ENCODE measurements at places on chromosomes 3 and 15.

GRCh38 chr3:181311186-181311585, 321.6 kb upstream of the DNAJC19 start:
- no peak for DNase-seq

GRCh38 chr3:123053107-123053506, 13.7 kb upstream of the PDIA5 start:
- DNase-seq: no peak

GRCh38 chr3:122727294-122727693, 46.7 kb downstream of the PARP14 start:
- no peak for DNase-seq

DNA sequence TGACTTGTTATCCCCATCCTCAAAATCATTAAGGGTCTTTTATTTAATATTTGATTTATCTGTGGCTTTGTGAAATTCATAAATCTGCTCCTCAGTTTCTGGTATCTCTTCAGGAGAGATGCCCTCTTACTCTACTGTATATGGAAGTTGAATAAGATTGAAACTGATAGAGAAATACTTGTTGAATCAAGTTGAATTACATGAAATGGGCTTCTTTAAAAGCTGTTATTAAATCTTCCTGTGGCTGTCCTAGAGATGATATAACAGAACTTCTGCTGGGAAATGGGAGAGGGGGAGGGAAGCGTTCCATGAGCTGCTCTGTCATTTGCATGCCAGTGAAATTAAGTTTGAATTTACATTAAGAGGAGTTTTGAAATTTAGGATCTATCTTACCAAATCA, 494.4 kb upstream of the TPRG1 start:
- DNase-seq: no peak

GRCh38 chr3:139522421-139522820, 17.1 kb downstream of the RBP1 start:
- DNase-seq: no peak

- DNase-seq: no peak
These were observed 18.8 kb upstream of the THRB start for GRCh38 chr3:24513463-24513862.

GRCh38 chr15:31314380-31314779, 12.3 kb upstream of the KLF13 start:
- no peak for DNase-seq

DNA sequence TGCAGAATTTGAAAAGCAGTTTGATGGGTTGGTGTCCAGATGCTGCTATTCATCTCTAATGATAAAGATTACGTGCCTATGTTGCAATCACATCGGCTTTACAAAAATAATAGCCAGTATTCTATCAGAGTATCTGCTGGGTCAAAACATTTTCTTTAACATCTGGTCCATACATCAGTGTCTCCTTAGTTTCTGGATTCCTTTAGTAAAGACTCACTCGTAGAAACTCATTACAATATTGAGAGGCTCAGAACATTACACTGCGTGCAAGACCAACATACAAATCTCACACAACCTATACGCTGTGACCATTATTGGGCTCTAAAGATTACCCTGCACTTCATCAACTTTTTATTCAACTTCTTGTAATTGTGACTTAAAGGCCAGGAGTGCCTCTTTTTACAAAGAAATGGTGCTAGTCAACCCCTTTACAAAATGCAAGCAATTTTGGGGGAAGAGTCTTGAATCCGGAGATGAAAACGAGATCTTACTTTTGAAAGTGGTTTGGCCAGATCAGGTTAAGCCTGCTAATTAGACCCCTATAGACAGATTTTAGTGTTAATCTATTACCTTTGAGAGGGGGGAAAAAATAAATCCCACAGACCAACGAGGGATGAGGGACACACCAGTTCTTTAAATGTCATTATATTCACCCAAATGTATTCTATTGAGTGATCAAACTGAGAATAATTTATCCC, 2.9 kb downstream of the TRA2B start:
- DNase-seq: no peak

DNA sequence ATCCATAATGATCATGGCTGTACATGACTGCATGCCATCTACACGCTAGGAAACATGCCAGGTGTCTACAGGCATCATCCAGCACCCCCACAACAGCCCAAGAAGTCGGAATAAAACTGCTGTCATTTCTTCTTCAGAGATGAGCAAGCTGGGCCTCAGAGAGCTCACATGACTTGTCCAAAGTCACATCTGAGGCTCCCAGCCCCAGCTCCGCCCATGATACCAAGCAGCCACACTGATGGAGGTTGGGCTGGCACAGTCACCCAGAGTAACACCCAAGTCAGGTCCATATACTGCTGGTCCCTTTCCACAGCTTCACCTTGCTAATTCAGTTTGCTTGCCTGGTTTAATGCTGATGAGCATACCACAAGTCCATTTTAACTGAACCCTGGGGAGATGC, 116.6 kb downstream of the SEC22A start:
- no peak for DNase-seq

DNA sequence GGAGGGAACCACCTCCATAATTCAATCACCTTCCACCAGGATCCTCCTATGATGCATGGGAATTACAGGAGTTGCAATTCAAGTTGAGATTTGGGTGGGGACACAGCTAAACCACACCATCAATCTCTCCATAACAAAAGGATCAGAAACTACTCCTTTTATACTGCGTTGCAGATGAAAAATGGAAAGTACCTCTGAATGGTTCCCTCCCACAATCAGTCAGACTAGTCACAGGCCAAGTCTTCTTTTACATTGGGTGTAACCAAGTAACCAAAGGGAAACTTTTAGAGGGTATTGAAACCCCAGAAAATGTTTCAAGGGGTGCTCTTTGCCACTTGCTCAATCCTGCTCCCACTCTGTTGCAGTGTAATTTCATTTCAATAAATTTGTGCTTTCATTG, 504.3 kb upstream of the CNTN3 start:
- no peak for DNase-seq

- DNase-seq: no peak
These were observed 113.1 kb upstream of the C15orf61 start for GRCh38 chr15:67407786-67408185.

DNA sequence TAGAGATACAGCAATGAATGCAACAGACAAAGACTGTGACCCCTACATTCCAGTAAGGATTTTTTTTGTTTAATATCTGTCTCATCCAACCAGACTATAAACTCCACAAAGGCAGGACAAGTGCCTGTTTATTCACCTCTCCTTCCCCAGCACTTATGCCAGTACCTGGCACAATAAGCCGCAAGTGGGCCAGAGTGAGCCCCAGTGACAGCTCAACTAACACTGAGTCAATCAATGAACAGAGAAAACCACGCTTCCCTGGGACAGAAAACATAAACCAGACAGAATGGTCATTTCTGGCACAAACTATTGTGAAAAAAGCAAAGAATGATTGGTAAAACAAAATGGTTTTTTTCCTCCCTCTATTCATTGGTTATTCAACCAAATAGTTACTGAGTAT, 52.2 kb downstream of the RYK start:
- DNase-seq: no peak

GRCh38 chr3:117898722-117899522, 1135.7 kb downstream of the IGSF11 start:
- DNase-seq: no peak

GRCh38 chr3:18675197-18675596, 250.1 kb upstream of the SATB1 start:
- DNase-seq: no peak

DNA sequence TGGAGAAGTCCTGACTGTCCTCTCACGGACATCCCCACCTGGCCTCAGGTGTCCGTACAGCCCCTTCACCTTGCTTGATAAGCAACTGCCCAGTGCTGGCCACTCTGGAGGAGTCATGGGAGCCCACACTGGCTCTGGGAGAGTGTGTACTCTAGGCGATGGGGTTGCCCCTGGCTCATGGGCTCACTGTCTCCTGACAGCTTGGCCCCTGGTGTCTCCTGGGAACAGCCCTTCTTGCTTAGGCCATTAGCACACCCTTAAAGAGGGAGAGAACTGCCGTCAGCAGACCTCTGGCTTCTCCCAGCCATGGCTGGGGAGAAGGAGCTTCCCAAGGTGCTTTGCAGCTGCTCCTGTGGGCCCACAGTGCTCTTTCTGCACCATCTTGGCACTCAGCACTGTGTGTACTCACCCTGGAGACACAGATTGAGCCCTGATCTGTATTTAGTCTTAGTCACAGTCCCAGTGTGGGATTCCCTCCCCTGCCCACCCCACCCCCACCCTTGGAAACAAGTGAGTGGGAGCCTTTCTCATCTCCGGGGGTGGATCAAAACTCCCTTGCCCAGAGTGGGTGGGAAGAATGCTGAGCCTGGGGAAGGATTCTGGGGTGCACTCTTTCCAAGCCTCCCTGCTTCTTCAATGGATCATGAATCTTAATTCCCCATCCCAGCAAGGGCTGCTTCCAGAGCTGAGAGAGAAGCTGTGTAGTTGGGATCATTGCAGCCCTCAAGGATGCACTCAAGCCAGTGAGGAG, 83.5 kb upstream of the ADPGK start:
- DNase-seq: no peak

DNA sequence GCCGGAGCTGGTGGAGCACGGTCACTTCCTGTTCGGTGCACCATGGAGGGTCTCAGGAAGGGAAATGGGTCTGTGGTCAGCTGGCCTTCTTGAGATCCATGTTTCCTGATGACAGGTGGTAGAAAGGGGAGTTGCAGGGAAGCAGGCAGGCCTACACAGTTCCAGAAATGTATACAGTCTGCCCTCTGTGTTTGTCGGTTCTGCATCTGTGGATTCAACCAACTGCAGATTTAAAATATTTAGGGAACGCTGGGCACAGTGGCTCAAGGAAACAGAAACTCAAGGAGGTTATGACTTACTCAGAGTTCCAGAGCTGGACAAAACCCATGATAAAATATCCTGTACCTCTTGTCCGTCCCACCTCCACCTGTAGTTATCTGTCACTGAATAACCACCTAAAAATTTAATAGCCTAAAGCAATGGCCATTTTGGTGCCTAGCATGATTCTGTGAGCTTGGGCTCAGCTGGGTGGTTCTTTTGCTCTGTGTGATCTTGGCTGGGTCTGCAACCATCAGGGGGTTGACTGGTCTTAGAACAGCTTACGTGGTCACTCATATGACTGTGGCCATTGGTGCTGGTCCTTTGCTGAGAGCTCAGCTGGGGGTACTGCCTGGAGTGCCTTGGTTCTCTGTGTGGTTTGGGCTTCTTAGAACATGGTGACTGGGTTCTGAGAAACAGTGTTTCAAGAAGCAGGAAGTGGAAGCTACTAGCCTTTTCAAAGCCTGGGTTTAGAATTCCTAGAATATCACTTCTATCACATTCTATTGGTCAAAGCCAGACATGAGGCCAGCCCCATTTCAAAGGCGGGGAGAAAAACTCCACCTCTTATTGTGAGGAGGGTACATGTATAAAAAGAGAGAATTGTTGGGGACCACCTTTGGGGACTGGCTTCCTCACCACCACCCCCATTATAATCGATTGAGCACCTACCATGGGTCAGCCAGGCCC, 239.7 kb upstream of the BHLHE40 start:
- no peak for DNase-seq

DNA sequence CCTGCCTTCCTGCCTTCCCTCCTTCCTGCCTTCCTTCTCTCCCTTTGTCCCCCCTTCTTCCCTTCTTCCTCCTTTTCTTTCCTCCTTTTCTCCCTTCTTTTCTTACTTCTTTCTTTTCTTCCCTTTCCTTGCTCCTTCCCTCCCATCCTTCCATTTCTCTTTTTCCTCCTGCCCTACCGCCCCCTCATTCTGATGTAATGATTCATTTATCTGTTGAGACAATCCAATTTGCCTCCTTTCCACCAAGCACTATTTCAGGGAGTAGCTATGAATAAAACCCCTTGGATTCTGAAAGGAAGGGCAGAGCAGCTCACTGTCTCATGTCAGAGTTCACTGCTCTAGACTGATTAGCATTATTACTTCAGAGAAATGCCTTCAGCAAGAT, 462.6 kb downstream of the PDCD6IP start:
- no peak for DNase-seq

- peak; percentile 62 for DNase-seq
These were observed 235.1 kb downstream of the UACA start for GRCh38 chr15:70528270-70528706.

GRCh38 chr15:49747340-49747739, 126.5 kb downstream of the DTWD1 start:
- DNase-seq: no peak

GRCh38 chr3:55434789-55435188, 52.3 kb downstream of the WNT5A start:
- no peak for DNase-seq

DNA sequence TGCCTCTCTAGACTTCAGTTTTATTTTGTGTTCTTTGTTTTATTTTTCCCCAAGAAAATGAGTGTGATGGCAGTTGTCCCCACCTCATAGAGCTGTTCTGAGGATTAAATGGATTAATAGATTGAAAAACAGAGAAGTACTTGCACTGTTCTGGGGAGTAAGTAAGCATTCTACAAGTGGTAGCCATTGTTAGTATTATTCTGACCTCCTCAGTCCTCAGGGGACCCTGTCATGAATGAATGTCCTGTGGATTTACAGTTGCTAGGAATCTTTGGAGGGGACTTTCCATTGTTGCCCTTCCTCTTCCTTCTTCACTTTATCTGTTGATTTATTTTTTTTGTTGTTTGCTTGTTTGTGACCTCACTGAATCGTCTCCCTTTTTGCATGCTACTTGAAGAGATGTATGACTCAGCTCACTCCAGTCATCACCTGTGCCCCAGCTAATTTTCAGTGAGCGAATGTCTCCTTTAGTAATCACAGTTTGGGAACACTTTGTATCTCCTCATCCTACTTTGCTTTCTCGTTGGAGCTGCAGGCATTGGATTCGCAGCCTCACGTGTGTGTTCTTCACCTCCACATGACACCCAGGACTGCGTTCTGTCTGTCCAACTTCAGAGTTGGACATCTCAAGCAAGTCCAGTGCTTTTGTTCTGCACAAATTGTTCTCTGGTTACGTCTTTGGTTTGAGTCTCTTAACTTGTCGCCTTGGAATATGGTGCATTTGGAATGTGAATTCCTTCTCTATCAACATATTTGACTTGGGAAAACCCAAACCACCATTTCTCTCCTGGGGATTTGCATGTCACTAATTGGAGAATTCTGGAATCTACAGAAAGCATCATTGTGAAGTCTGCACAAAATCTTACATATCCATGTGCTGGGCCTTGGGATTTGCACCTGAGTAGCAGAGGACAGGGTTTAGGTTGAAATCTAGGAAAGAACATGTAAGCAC, 54.5 kb downstream of the LRTM1 start:
- DNase-seq: no peak

GRCh38 chr3:41608347-41608746, 353.6 kb downstream of the ULK4 start:
- DNase-seq: no peak

GRCh38 chr3:194243172-194243837, 107.4 kb downstream of the HES1 start:
- DNase-seq: no peak

GRCh38 chr3:56702490-56703315, 19.6 kb upstream of the TASOR start:
- DNase-seq: peak; percentile 67

DNA sequence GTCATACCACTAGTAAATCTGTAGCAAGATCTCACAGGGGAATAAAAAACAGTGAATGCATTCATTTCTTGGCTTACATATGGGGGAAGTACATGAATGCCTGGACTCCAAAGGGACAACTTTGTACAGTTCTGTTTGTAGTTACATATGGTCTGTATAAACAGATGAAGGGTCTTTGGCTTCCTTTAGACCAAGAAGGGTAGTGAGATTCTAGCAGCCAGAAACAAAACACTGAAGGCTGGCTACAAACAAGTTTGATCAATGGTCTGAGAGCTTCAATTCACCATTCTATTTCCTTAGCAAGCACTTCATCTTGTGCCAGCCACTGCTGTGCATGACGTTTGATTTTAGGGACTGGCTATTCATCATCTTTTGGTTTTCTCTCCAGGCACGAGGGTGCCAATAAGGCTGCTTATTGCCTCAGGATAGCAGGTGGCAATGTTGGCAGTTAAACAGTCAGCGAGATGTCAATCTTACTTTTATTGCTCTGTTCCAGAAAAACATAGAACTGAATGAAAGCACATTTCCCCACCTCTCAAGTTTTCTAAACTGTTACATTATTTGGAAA, 313.7 kb upstream of the COL8A1 start:
- no peak for DNase-seq
